ENCODE measurements at places on chromosomes 11 and 22. TPM values are rescaled to one million over a fixed set of nuclear protein-coding genes. Genes with fewer than 3 reads are reported as not detected.

PLEKHA7 gene
- total RNA-seq: not detected

- DNase-seq: no peak
Measured at GRCh38 chr11:79960461-79960860, 519.6 kb upstream of the TENM4 start.

LMNTD2 gene
- 0.28 TPM for total RNA-seq

RNH1 gene
- 143 TPM for total RNA-seq

TSSK2 gene
- not detected for total RNA-seq

DNA sequence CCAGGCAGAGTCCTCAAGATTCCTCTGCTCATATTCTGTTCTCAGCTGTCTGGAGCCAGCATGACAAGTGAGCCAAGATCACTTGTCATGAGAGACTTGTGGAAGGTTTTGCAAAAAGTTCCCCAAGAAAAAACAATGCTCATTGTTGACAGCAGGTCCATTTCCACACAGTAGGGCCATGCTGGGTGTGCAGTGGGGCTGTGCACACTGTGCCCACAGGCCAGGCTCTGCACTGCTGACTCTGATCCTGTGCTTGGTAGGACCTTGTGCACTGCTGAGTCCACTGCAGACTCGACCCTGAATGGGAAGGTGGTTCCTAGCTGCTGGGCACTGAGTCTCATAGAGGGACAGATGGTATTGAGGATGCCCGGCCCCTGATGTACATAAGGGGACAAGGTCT, 33.9 kb upstream of the IGLL5 start:
- DNase-seq: no peak

MTNR1B gene
- not detected for total RNA-seq

GRCh38 chr22:29716814-29717545, 2.8 kb upstream of the CABP7 start:
- DNase-seq: peak; percentile 80

- no peak for DNase-seq
Measured at GRCh38 chr11:91178366-91178765, 955.5 kb upstream of the CHORDC1 start.

SLC35F2 gene
- 16.9 TPM for total RNA-seq

RIMBP3C gene
- 0.36 TPM for total RNA-seq

- DNase-seq: no peak
Measured at GRCh38 chr11:38131535-38131934, 1533.5 kb upstream of the RAG2 start.

- DNase-seq: peak; percentile 79
Measured at GRCh38 chr22:19103880-19104821, 18.1 kb downstream of the DGCR2 start.

- no peak for DNase-seq
Measured at GRCh38 chr11:104531894-104532293, 366.4 kb downstream of the CASP12 start.

GRCh38 chr22:38570779-38571364, 889 bp upstream of the DMC1 start:
- peak; percentile 17 for DNase-seq

RIBC2 gene
- total RNA-seq: 0.28 TPM

APOL5 gene
- 0.18 TPM for total RNA-seq
